ENCODE measurements at places on chromosomes 6 and 20.

DNA sequence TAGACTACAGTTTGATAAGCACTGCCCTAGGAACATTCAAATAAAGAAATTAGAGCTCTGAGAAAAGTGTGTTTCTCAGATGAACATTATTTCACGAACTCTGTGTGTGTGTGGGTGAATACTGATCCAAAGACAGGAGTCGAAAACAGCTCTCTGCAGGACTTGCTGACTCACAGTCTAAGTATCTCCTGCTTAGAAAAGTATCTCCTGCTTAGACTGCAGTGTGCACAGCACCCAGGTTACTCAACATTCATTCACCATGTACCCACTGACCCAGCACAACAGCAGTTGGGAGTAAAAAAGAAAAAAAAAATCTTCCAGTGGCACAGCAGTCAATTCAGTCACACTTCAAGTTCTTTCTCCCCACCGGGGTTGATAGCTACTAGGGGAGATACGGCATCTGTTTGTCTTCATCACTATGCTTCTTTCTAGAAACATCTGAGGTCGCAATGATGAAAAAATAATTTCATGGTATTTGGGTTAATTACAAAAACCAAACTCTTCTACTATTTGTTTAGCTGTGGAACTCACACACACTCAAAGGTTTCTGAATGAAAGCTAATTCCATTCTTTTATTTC, 48.0 kb downstream of the GCLC start:
- H3K27ac ChIP-seq = no peak overlapping the region
- DNase-seq = no peak
- H3K4me1 ChIP-seq = peaks cover 10% of the 10 kb centered on the region

DNA sequence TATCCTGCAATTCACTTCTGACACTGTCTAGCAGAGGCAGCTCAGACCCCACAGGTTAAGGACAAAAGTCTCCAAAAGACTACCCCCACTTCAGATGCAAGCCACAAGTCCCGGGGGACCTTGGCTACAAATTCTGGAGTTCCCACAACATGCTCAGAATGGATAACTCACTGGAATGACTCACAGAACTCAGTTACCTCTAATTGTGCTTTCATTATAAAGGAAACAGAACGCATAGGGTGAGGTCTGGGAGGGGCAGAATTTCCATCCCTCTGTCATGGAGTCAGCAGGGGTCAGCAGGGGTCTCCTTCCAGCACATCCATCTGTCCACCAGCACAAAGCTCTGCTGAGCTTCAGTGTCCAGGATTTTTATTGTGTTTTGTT, 184.2 kb downstream of the CDH4 start:
- H3K27ac ChIP-seq = no peak overlapping the region
- DNase-seq = no peak
- H3K4me1 ChIP-seq = no peaks in the 10 kb centered on the region
- H3K36me3 ChIP-seq = no peaks in the 10 kb centered on the region
- H3K4me3 ChIP-seq = no peak overlapping the region
- H3K27me3 ChIP-seq = no peaks in the 10 kb centered on the region

GRCh38 chr6:4533576-4533975, 242.6 kb upstream of the CDYL start:
- no peaks in the 10 kb centered on the region for H3K4me1 ChIP-seq
- no peak for DNase-seq
- no peaks in the 10 kb centered on the region for H3K36me3 ChIP-seq
- no peaks in the 10 kb centered on the region for H3K27me3 ChIP-seq

GRCh38 chr20:9332791-9333479, 181.5 kb upstream of the LAMP5 start:
- H3K27ac ChIP-seq = no peak overlapping the region
- peaks cover 17% of the 10 kb centered on the region for H3K4me1 ChIP-seq
- no peaks in the 10 kb centered on the region for H3K27me3 ChIP-seq
- no peak overlapping the region for H3K4me3 ChIP-seq
- H3K36me3 ChIP-seq = no peaks in the 10 kb centered on the region

- no peaks in the 10 kb centered on the region for H3K4me1 ChIP-seq
- no peaks in the 10 kb centered on the region for H3K36me3 ChIP-seq
- no peak overlapping the region for H3K27ac ChIP-seq
- H3K27me3 ChIP-seq = peaks cover under 1% of the 10 kb centered on the region
- DNase-seq = no peak
- H3K4me3 ChIP-seq = no peak overlapping the region
Observed at GRCh38 chr20:25135031-25135430, 53.1 kb upstream of the VSX1 start.

DNA sequence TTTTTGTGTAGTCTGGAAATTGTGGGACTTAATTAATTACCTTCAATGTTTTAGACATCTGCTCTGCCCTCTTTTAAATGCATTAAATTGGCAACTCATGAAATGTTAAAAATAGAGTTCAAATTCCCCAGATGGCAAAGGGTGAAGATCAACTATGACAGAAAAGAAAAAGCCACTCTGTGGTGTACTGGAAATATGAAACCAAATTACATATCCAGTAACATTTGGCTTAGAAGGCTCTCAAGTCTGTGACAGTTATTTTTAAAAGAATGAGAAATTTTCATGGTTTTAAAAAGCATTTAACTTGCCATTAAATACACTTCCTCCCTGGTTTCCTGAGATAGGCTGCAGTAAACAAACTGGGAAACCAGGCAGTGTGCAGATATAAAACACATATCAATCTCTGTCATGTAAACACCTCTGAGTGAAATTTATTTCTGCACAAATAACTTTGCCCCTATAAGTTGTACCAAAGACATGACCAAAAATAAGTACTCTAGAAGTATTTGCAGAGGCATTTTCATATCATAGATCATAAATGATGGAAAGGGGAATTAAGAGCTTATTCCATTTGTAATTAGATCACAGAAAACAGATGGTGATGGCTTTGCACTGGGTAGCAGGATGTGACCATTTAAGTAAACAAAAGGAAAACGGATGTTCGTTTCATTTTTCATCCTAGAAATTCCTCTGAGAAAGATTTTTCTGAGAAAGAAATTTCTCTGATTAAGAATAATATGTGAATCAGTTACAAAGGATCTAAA, 360.1 kb downstream of the SAMD5 start:
- H3K4me1 ChIP-seq = no peaks in the 10 kb centered on the region
- no peak for DNase-seq
- H3K27ac ChIP-seq = no peak overlapping the region
- no peaks in the 10 kb centered on the region for H3K36me3 ChIP-seq
- no peaks in the 10 kb centered on the region for H3K27me3 ChIP-seq

DNA sequence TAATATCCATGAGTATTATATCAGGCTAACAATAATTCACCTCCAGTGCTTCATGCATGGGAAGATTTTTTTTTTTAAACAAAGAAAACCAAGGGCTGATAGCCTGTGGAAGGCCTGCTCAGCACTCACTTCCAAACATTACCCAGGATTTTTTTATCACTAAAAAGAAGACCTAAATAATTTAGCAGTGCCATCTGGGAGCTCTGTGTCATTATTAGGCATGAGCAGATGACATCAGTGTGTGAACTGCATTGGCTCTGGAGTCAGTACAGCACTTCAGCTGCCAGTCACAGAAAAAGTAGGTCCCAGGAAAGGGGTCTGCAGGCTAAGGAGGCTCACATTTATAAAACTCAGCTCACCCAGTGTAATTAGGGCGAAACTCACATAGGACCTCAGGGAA, 94.8 kb downstream of the COL21A1 start:
- H3K27me3 ChIP-seq = no peaks in the 10 kb centered on the region
- H3K36me3 ChIP-seq = no peaks in the 10 kb centered on the region
- H3K4me1 ChIP-seq = no peaks in the 10 kb centered on the region
- H3K27ac ChIP-seq = no peak overlapping the region
- H3K4me3 ChIP-seq = no peak overlapping the region
- DNase-seq = no peak

GRCh38 chr6:5515200-5515599, 253.9 kb downstream of the FARS2 start:
- H3K27ac ChIP-seq = no peak overlapping the region
- no peaks in the 10 kb centered on the region for H3K27me3 ChIP-seq
- no peaks in the 10 kb centered on the region for H3K36me3 ChIP-seq
- no peaks in the 10 kb centered on the region for H3K4me1 ChIP-seq

GRCh38 chr20:51749674-51750036, 18.5 kb downstream of the ATP9A start:
- DNase-seq = no peak
- no peak overlapping the region for H3K4me3 ChIP-seq
- no peak overlapping the region for H3K27ac ChIP-seq
- no peaks in the 10 kb centered on the region for H3K36me3 ChIP-seq
- H3K4me1 ChIP-seq = peaks cover 27% of the 10 kb centered on the region

- DNase-seq = no peak
- H3K36me3 ChIP-seq = peaks cover 8% of the 10 kb centered on the region
- H3K4me1 ChIP-seq = peaks cover 80% of the 10 kb centered on the region
- H3K4me3 ChIP-seq = no peak overlapping the region
- peak overlapping the region; percentile 29 for H3K27ac ChIP-seq
Observed at GRCh38 chr6:2962004-2962403, 9.4 kb downstream of the SERPINB6 start.

DNA sequence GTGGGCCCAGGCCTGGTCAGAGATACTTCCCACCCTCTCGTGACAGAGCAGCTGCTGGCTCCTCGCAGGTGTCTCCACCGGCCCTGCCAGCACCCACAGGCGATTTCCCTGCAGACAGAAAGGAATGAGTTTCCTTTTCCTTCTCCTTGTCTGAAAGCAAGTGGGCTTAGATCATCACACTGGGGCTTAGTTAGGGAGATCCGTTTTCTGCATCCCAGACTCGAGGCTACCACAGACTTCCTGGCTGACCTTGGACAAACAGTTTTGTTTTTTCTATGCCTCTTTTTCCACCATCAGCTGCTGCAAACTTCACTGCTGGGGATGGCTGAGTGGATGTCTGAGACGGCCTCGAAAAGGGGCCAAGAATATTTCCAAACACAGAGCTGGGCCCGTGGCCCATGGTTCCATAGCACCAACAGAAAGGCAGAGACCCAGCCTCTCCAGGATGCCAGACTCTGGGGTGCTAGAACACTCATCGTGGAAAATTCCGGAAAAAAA, 86.5 kb downstream of the BANF2 start:
- H3K4me3 ChIP-seq = no peak overlapping the region
- H3K36me3 ChIP-seq = no peaks in the 10 kb centered on the region
- peak overlapping the region; percentile 67 for H3K27ac ChIP-seq
- DNase-seq = peak; percentile 51
- no peaks in the 10 kb centered on the region for H3K27me3 ChIP-seq

- no peak overlapping the region for H3K27ac ChIP-seq
- peaks cover 4% of the 10 kb centered on the region for H3K4me1 ChIP-seq
- DNase-seq = no peak
Observed at GRCh38 chr6:150069706-150070105, 785 bp upstream of the ULBP3 start.

- H3K36me3 ChIP-seq = no peaks in the 10 kb centered on the region
- no peak for DNase-seq
- peak overlapping the region; percentile 51 for H3K27ac ChIP-seq
- no peak overlapping the region for H3K4me3 ChIP-seq
- H3K4me1 ChIP-seq = peaks cover 80% of the 10 kb centered on the region
- H3K27me3 ChIP-seq = no peaks in the 10 kb centered on the region
Observed at GRCh38 chr6:44059359-44060346, 67.6 kb downstream of the MRPL14 start.

DNA sequence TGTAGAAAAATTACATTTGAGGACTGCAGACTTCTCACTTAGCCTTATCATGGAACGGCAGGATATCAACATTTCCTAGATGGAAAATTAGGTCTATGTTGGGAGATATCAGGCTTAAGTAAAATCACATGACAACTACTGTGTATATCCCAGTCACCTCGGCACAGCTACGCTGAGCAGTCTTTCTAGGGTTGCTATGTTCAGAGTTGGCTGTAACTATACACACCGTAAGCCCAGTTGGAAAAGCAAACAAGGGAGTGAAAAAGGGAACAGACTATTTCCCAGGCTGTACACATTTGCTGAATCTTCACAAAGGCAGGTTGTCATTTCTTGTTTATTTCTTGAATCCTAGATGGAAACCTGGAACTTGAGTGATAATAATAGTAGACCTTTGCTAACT, 80.7 kb upstream of the PTPRK start:
- no peaks in the 10 kb centered on the region for H3K4me1 ChIP-seq
- no peaks in the 10 kb centered on the region for H3K27me3 ChIP-seq
- no peaks in the 10 kb centered on the region for H3K36me3 ChIP-seq
- H3K27ac ChIP-seq = no peak overlapping the region
- no peak overlapping the region for H3K4me3 ChIP-seq

DNA sequence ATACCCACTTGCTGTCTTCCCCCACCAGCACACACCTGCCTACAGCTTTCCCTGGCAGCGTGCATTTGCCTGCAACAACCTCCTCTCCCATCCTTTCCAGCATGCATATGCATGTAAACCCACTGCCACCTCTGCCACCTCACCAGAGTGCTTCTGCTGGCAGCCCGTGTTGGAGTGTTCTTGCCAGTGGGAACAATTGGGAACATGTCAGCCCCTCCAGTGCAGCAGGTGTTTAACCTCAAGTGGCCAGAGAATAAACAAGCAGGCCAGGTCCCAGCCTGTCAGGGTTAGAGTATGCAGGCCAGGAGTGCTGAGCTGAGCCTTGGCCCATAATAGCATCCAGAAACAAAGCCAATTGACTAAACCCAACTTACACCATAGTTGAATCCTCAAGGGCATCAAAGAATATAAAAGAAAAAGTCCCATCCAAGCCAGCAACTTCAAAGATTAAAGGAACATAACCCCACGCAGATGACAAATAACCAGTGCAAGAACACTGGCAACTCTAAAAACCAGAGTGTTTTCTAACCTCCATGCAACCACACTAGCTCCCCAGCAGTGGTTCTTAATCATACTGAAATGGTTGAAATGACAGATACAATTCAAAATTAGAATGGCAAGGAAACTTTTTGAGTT, 1212.1 kb upstream of the CITED2 start:
- DNase-seq = no peak
- H3K4me3 ChIP-seq = no peak overlapping the region
- H3K36me3 ChIP-seq = no peaks in the 10 kb centered on the region

- H3K27me3 ChIP-seq = no peaks in the 10 kb centered on the region
- no peak overlapping the region for H3K27ac ChIP-seq
Observed at GRCh38 chr6:22372922-22373321, 76.1 kb upstream of the PRL start.

- H3K27ac ChIP-seq = no peak overlapping the region
- H3K27me3 ChIP-seq = peaks cover 17% of the 10 kb centered on the region
- no peak overlapping the region for H3K4me3 ChIP-seq
Observed at GRCh38 chr6:88004707-88005106, 42.9 kb upstream of the SPACA1 start.

- H3K4me1 ChIP-seq = no peaks in the 10 kb centered on the region
- no peaks in the 10 kb centered on the region for H3K36me3 ChIP-seq
- no peak overlapping the region for H3K27ac ChIP-seq
- no peak overlapping the region for H3K4me3 ChIP-seq
Observed at GRCh38 chr6:130713144-130713543, 114.1 kb upstream of the SMLR1 start.

- peak overlapping the region; percentile 93 for H3K27ac ChIP-seq
- peak overlapping the region; percentile 82 for H3K4me3 ChIP-seq
- DNase-seq = peak; percentile 63
- H3K4me1 ChIP-seq = peaks cover 16% of the 10 kb centered on the region
- H3K36me3 ChIP-seq = no peaks in the 10 kb centered on the region
Observed at GRCh38 chr20:33812152-33812849, 1.2 kb downstream of the CHMP4B start.
